ENCODE measurements at places on chromosomes 12 and 14.

- no peak for DNase-seq
Observed at GRCh38 chr12:16187660-16188059, 89.8 kb downstream of the SLC15A5 start.

GRCh38 chr14:54374117-54374884 is 22.5 kb upstream of the CDKN3 start:
- DNase-seq = no peak

DNA sequence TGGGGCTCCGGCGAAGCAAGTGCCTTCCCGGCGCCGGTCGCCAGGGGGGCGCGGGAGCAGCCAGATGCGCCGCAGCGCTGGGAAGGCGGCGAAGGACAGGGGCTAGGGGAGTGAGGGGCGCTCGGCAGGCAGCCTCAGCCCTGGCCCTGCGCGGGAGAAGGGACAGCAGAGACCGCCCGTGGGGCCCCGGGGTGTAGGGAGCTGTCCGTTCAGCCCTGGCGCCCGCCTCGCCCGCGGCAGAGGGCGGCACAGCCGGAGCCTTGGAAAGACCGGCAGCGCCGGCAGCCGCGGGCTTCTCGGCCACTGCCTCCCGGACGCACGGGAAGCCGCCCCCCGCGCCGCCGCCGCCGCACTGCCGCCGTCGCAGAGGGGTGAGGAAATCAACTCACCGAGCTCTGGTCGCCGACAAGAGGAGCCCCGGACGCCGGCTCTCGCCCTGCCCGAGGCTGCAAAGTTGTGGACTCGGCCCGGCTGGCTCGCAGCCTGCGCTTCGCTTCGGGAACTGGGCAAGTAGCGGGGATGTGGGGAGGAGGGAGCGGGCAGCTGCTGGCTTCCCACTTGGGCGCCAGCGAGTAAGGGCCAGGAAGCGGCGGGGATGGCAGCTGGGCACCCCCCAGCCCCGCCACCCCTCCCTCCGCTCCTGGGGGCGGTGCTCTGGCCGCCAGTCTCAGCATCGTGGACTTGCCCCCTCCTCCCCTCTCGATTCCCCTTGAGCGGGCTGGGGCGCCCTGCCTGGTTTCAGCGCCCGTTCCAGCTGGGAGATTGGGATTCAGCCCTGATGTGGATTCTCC is at the start of gene ZDHHC22:
ZDHHC22 (minus strand) TSS at position 578 of the 791 bp plus-strand sequence. CDS start 2,053 bp downstream, outside the sequence.
- peak; percentile 22 for DNase-seq

DNA sequence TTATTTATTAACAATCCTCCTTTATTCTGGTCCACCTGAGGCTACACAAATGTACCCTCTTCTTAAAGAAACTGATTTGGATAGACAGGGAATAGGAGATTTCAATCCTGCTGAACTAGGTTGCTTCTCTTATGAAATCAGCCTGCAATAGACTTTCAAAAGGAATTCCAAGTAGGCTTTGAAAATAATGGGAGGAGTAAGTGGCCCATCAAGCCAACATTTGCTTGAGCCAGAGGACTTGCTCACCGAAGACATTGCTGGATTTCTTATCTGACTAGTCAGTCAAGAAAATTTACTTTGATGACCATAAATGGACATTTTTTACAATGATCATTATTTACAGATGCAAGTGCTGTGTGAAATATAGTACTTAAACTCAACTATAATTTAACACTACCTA is 82.8 kb upstream of the RASSF8 start:
- DNase-seq = no peak

GRCh38 chr14:74950795-74951442 is 4.5 kb downstream of the PGF start:
- peak; percentile 19 for DNase-seq

DNA sequence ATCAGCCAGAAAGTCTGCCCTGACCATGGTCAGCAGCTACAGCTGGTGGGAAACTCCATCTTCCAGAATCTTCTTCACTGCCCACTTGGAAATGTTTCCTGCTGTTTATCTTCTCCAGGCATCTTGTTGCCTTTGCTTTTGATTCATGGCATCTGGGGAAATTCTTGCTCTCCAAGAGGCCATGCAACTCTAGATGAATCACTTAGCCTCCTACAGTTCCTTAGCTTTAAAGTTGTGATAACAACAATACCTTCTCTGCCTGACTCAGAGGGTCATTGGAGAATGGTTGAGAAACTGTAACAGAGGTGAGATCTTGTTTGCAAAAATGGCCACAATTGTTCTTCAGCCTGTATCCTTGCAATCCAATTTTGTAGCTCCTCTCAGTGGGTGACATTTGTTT is 121.0 kb upstream of the VRK1 start:
- DNase-seq = no peak

DNA sequence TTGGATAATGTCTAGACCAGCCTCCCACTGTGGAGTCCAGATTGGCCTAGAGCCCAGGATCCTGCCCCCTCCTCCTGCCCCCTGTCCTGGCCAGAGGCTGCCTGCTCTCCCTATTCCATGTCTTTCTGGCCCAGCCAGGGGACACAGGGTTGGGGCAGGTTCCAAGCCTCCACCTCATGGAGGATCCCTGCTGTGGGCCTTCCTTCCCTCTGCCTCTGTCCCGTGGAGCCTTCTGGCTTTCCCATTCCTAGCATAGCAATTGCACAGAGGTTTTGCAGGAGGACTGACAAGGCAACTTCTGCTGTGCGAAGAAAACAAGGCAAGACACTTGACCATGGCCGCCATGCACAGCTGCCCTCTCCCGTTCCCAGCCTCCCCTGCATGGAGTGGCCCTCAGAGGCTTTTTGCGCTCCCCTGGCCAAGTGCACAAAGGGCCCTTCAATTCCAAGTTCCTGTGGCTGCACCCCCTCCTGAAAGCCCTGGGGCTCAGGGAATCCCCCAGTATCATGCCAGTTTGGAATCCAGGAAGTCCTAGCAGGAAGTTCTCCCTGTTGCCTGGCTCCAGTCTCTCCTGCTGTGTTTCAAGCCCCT is 42.1 kb downstream of the KRT80 start:
- DNase-seq = no peak

DNA sequence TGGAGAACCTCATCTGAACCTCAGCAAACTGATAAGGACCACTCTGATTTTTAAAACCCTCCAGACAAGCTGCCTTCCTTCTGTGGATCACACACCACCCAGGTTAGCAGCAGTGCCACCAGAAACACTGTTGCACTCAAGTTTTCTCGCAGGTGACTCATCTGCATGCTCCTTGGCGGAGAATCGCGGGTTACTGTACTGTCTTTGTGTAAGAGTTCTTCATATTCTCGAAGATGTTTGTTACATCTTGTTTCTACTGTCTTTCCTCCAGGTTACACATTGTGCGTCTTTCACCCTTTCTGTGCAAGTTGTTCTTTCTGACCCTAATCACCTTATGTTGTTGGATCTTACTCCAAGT is 331.2 kb downstream of the CACNA1C start:
- DNase-seq = no peak

GRCh38 chr12:53714004-53714403 is 13.2 kb downstream of the CALCOCO1 start:
- DNase-seq = no peak

DNA sequence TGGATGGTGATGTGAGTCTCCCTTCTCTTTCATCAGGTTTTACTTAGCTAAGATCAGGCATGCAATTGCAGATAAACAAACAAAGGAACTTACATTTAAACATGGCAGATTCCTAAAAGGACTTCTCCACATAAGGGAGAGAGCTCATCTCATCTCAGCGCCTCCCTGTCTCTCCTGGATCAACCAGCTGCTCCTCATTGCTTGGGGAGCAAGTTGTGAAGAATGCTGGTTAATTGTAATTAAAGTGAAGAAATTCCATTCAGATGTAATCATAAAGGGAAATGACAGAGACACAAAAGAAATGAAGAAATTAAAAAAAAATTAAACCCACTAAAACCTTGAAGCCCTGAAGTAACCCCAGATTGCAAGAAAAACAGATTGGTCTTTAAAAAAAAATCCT is 104.4 kb upstream of the DIO2 start:
- no peak for DNase-seq

DNA sequence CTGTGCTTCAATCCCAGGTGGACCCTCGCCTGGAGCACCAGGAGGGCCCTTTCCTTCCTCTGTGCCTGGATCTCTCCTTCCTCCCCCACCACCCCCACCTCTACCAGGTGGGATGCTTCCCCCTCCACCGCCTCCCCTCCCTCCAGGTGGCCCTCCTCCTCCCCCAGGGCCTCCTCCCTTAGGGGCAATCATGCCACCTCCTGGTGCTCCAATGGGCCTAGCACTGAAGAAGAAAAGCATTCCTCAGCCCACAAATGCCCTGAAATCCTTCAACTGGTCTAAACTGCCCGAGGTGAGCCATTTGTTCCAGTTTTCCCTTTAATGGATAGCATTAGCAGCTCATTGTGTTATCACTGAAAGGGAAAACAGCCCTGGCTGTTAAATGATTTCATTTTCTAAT is 134.0 kb downstream of the GPR135 start:
- DNase-seq = no peak

GRCh38 chr14:54947230-54947629 is 44.6 kb upstream of the GCH1 start:
- DNase-seq = no peak

- DNase-seq = no peak
Observed at GRCh38 chr12:50222275-50222783, 55.2 kb upstream of the CERS5 start.

GRCh38 chr14:22333422-22334274 is 255.4 kb downstream of the DAD1 start:
- peak; percentile 87 for DNase-seq

GRCh38 chr12:89351489-89352241 is 636 bp downstream of the DUSP6 start:
- DNase-seq = peak; percentile 49

- DNase-seq = no peak
Observed at GRCh38 chr14:39154594-39155189, 15.4 kb downstream of the TRAPPC6B start.

DNA sequence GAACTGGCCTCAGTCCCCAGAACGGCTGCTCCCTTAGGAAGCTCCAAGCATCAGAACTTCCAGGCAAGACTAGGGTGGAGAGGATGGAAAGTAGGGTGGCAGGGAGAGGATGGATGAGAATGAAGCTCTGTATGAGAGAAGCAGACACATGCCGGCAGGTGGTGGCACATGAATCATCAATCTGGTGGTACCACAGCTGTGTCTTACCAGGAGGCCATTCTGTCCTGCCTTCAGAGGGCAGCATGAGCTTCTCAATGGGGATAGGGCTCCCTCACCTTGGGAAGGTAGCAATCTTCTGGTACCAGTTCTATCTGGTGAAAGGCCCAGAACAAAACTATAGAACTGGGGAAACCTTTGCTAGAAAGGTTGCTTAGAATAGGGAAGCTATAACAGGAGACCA is 55.4 kb upstream of the PYGL start:
- DNase-seq = no peak

- DNase-seq = no peak
Observed at GRCh38 chr12:126742241-126742641, 1524.7 kb upstream of the TMEM132C start.

- no peak for DNase-seq
Observed at GRCh38 chr14:28701733-28702132, 64.9 kb upstream of the FOXG1 start.

- no peak for DNase-seq
Observed at GRCh38 chr14:99612071-99612737, 8.2 kb upstream of the CCDC85C start.

DNA sequence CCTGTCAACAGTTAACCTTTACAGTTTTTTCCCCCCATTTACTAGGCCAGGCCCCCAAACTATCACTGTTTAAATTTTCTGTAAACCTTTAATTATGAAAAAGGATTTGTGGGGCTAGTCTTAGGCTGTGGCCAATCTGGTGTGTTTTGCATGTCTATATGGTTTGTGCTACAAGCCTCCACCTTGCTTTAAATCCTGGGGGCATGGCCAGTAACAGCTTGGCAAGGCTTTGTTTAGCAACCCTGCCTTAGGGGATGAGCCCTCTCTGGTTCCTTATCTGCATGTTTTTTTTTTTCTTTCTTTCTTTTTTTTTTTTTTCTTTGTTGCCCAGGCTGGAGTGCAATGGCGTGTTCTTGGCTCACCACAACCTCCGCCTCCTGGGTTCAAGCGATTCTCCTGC is 102.7 kb downstream of the KCNMB4 start:
- DNase-seq = no peak

- no peak for DNase-seq
Observed at GRCh38 chr12:82176026-82176425, 182.2 kb downstream of the CCDC59 start.

GRCh38 chr12:106305376-106305775 is 2.8 kb downstream of the TCP11L2 start:
- DNase-seq = no peak

DNA sequence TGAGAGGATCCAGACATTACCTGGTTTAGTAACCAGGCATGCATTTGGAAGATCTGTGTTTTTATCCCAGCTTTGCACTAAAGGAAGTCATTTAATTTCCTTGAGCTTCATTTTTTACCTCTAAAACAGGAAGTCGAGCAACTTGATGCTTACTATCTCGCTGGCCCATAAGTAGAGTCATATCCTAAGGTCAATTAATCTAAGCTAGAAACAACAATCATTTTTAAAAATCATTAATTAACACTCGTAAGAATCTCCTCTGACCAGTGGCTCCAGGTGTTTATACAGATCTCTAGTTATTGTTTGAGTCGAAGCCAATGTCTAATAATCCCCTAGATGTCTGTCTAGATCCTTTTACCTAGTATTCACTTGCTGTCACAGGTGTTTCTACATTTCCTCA is 355.8 kb upstream of the DCN start:
- DNase-seq = no peak

- no peak for DNase-seq
Observed at GRCh38 chr12:1801303-1801975, 18.9 kb upstream of the LRTM2 start.

GRCh38 chr14:92651106-92651757 is 97.2 kb downstream of the LGMN start:
- no peak for DNase-seq

DNA sequence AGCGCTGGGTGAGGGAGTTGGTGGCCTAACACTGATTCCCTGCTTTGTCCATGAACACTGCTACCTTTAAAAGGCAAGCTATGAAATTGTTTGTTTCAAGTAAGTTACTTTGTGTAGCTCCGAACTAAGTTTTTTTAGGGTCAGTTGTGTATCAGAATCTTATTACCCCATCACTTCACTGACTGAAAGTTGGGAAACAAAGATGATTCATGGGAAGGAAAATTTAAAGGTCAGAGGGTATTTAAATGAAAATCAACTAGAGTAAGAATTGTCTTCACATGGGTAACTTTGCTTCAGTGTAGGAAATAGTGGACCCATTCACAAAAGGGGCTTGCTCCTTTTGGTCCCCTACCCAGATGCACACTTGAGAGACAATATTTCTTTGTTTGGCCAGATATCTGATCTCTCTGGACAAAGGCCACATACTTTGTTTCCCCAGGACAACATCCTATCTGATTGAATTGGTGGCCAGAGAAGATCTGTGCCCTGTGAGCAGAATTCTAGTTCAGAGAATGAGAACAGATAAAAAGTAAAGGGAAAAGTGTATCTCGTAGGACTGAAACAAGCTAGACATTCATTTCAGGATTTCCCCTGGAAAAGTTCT is 53.5 kb downstream of the RAB35 start:
- DNase-seq = no peak

- DNase-seq = peak; percentile 43
Observed at GRCh38 chr14:72962829-72963312, 36.6 kb downstream of the DCAF4 start.

Data from LoVo (cell line).